Smooth muscle cell of the umbilical artery (primary cell): ENCODE measurements at places on chromosomes 2 and 18. TPM values are rescaled to one million over a fixed set of nuclear protein-coding genes. Genes with fewer than 3 reads are reported as not detected.

PLB1 gene
- total RNA-seq, result 1.1 and 1.2 TPM in 2 replicates

C2orf74 gene
- total RNA-seq, result 10.1 and 10.2 TPM in 2 replicates

PTH2R gene
- total RNA-seq, result under 0.01 TPM in 1 of 2 replicates, not detected in the other

L3MBTL4 gene
- total RNA-seq, result not detected in 2 replicates

SNORC gene
- total RNA-seq, result 0.89 and 1.2 TPM in 2 replicates

APCDD1 gene
- not detected in 2 replicates for total RNA-seq
